ENCODE measurements at places on chromosomes 5 and 9. TPM values are rescaled to one million over a fixed set of nuclear protein-coding genes. Genes with fewer than 3 reads are reported as not detected.

The SPATA31A3 gene
- not detected for polyA plus RNA-seq

The WHRN gene
- polyA plus RNA-seq, result not detected

The NR5A1 gene
- not detected for polyA plus RNA-seq

The FBXO38 gene
- polyA plus RNA-seq, result 21.2 TPM

The IL13 gene
- not detected for polyA plus RNA-seq

The CKS2 gene
- 149 TPM for polyA plus RNA-seq

The ERAP2 gene
- polyA plus RNA-seq, result not detected

The DNAJB5 gene
- polyA plus RNA-seq, result 2.9 TPM

The ENHO gene
- polyA plus RNA-seq, result 6.1 TPM

The SLC4A9 gene
- 0.11 TPM for polyA plus RNA-seq

The CKMT2 gene
- polyA plus RNA-seq, result not detected

The INSL4 gene
- not detected for polyA plus RNA-seq

The TCERG1 gene
- polyA plus RNA-seq, result 81.0 TPM

The B4GALT1 gene
- polyA plus RNA-seq, result 1.4 TPM

The GHR gene
- 4.2 TPM for polyA plus RNA-seq

The CDH9 gene
- 13.0 TPM for polyA plus RNA-seq

The CBY3 gene
- not detected for polyA plus RNA-seq

The GNA14 gene
- 7.1 TPM for polyA plus RNA-seq

The MARCHF11 gene
- not detected for polyA plus RNA-seq

The GFM2 gene
- polyA plus RNA-seq, result 36.9 TPM

The PTGDS gene
- polyA plus RNA-seq, result 135 TPM

The MYOT gene
- polyA plus RNA-seq, result 1.7 TPM

The LCN15 gene
- not detected for polyA plus RNA-seq

The KCNV2 gene
- not detected for polyA plus RNA-seq

The PPP2R2B gene
- polyA plus RNA-seq, result 115 TPM

The MARCOL gene
- polyA plus RNA-seq, result not detected

The FOXE1 gene
- polyA plus RNA-seq, result not detected

The PCDHGC5 gene
- 0.34 TPM for polyA plus RNA-seq

The BNC2 gene
- polyA plus RNA-seq, result 0.07 TPM

The AK8 gene
- polyA plus RNA-seq, result 0.77 TPM

The SHB gene
- 0.14 TPM for polyA plus RNA-seq

The GKAP1 gene
- polyA plus RNA-seq, result 12.4 TPM

The FOXD1 gene
- 0.15 TPM for polyA plus RNA-seq

The INSYN2B gene
- polyA plus RNA-seq, result 2.6 TPM

The TSLP gene
- polyA plus RNA-seq, result not detected

The ADGRD2 gene
- not detected for polyA plus RNA-seq

The RNF224 gene
- not detected for polyA plus RNA-seq

The FSTL4 gene
- polyA plus RNA-seq, result 174 TPM

The KYAT1 gene
- polyA plus RNA-seq, result 14.1 TPM

The NTRK2 gene
- 8.1 TPM for polyA plus RNA-seq

The MGAT1 gene
- 1.9 TPM for polyA plus RNA-seq

The LTC4S gene
- polyA plus RNA-seq, result not detected

The CDX1 gene
- polyA plus RNA-seq, result not detected

Measured in Purkinje cell (primary cell).